ENCODE measurements at places on chromosomes 16 and 17. TPM values are rescaled to one million over a fixed set of nuclear protein-coding genes. Genes with fewer than 3 reads are reported as not detected.

- DNase-seq: no peak
- no peak overlapping the region for H3K27ac ChIP-seq
- no peak overlapping the region for H3K4me3 ChIP-seq
- H3K4me1 ChIP-seq: peaks cover 20% of the 10 kb centered on the region
These were observed 25.7 kb upstream of the ZFPM1 start for GRCh38 chr16:88427376-88427775.

Gene GDPD1
- 4.9 TPM for total RNA-seq

- no peak overlapping the region for H3K4me3 ChIP-seq
- no peaks in the 10 kb centered on the region for H3K27me3 ChIP-seq
- H3K4me1 ChIP-seq: peaks cover 48% of the 10 kb centered on the region
- DNase-seq: no peak
- H3K27ac ChIP-seq: no peak overlapping the region
These were observed 7.6 kb downstream of the HDAC5 start for GRCh38 chr17:44115585-44116415.

DNA sequence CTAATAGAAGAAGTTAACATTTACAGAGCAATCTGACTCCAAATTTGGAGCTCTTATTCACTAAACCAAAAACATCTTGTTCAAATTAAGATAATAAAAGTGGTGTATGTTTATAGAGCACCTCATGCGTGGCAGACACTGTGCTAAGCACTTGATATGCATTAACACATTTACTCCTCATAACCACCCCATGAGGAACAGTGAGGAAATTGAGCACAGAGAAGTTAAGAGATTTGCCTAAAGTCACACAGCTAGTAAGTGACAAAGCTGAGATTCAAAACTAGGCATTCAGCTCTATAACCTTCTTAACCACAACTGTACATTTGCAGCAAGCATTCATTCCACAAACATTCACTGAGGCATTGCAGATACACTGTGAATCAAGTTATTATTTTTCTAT, 94.0 kb downstream of the VAT1L start:
- H3K36me3 ChIP-seq: no peaks in the 10 kb centered on the region
- H3K4me1 ChIP-seq: no peaks in the 10 kb centered on the region
- H3K27me3 ChIP-seq: peaks cover 2% of the 10 kb centered on the region
- no peak for DNase-seq
- H3K27ac ChIP-seq: no peak overlapping the region
- H3K4me3 ChIP-seq: no peak overlapping the region

Gene TMEM114
- not detected for total RNA-seq

DNA sequence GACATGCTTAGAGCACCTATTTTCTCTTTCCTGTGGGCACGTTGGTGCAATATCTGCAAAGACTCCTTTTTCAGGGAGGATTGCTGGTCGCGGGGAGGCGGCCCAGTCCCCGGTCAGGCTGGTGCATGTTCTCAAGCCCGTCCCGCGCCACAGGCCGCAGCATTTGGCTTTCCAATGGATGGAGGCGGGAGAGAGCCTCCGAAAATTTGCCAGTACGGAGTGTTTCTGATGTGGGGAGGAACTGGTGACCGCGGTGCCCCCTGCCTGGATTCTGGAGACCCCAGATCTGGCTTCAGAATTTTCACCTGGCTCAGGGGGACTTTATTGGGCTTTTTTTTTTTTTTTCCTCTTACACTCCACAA, 2.3 kb downstream of the CMIP start:
- peak overlapping the region; percentile 95 for H3K4me3 ChIP-seq
- no peak for DNase-seq

GRCh38 chr17:50367401-50367800, 5.6 kb downstream of the MRPL27 start:
- DNase-seq: no peak
- H3K27me3 ChIP-seq: no peaks in the 10 kb centered on the region
- peaks cover 12% of the 10 kb centered on the region for H3K36me3 ChIP-seq
- peaks cover 23% of the 10 kb centered on the region for H3K4me1 ChIP-seq
- H3K27ac ChIP-seq: no peak overlapping the region

GRCh38 chr17:56284482-56284881, 131.2 kb downstream of the ANKFN1 start:
- no peak for DNase-seq
- no peaks in the 10 kb centered on the region for H3K4me1 ChIP-seq
- no peaks in the 10 kb centered on the region for H3K36me3 ChIP-seq
- no peaks in the 10 kb centered on the region for H3K27me3 ChIP-seq
